Dorsolateral prefrontal cortex (tissue), 122 donors: ENCODE measurements at places on chromosomes 6 and 20.

DNA sequence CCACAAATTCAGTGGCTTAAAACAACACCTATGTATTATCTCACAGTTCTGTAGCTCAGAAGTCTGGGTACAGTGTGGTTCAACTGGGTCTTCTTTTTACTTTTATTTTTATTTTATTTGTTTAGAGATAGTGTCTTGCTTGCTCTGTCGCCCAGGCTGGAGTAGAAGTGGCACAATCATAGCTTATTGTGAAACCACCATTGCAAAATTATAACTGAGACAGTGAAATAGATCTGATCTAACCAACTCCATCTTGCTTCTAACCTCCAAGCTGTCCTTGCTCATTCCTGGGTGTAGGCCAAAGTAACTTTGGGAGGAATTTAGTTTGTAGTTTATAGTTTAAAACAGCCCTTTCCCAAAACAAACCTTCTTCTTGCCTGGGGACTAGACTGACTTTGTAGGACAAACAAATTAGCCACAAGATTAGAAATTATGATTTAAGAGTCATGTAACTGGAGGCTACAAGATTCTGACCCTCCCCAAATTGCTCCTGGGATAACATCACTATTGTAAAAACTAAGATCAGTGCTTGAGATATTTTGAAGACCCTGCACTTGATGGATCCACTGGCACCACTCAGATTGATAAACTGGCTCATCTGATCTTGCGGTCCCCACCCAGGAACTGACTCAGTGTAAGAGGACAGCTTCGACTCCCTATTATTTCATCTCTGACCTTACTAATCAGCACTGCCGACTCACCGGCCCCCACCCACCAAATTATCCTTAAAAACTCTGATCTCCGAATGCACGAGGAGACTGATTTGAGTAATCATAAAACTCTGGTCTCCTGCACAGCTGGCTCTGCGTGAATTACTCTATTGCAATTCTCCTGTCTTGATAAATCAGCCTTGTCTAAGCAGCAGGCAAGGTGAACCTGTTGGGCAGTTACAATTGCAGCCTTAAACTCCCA, 193.4 kb upstream of the CDYL start:
- DNase-seq = no peak

DNA sequence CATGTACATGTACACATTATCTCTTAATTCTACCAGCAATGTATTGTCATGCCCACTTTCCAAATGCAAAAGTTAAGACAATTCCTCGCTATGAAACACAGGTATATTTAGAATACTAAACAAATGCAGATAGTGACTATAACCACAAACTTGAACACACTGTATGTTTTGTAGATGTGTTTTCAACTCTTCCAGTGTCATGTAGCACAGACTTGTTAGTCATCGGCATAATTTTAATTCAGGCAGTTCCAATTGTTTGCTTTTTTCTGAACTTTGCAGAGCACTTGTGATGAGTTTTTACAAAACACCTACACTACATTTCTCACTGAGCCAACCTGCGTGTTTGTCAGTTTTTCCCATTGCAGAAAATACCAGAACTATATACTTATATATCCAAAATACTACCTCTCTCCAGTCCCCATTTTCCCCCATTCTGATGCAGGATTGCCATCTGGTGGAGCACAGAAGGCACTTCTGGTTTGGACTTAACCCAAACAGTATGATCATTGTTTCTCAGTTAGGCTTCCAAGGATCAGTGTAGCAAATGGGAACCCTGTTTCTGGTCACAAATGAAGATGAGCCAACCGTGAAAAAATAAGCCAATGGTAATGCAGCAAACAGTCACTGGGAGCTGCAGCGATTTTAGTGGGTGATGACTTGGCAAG, 143.4 kb downstream of the ADGRB3 start:
- DNase-seq = peak; percentile 47

DNA sequence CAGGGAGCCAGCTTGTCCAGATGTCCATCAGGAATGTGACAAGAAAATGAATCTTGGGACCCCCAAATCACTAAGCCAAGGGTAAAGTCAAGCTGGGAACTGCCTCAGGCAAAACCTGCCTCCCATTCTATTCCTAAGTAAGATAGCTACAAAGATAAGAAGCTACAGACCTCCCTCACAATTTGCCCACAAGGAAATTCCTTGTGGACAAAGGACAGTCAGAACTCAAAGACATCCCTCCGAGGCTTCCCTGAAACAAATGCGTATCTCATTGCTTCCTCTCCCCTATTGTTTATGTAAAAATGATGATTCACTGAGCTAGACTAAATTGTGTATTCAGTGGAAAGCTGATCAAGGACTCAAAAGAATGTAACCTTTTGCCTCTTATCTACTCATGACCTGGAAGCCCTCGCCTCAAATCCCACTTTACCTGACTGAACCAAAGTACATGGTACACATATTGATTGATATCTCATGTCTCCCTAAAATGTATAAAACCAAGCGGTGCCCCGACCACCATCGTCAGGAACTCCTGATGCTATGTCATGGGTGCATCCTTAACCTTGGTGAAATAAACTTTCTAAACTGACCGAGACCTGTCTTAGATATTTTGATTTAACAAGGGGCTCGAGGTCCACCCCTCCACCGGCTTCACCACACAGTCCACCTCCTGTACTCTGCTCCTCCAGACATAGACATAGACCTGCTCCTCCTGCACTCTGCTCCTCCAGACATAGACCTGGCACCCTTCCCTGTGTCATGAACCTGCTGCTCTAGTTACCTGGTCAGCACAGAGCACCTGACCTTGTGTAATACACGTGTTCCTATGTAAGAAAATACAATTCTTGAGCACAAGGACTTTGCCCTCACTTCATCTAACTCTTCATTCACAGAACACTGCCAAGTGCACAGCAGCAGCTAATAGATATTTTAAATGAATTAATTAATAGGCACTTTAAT, 81.4 kb downstream of the WDR27 start:
- no peak for DNase-seq

DNA sequence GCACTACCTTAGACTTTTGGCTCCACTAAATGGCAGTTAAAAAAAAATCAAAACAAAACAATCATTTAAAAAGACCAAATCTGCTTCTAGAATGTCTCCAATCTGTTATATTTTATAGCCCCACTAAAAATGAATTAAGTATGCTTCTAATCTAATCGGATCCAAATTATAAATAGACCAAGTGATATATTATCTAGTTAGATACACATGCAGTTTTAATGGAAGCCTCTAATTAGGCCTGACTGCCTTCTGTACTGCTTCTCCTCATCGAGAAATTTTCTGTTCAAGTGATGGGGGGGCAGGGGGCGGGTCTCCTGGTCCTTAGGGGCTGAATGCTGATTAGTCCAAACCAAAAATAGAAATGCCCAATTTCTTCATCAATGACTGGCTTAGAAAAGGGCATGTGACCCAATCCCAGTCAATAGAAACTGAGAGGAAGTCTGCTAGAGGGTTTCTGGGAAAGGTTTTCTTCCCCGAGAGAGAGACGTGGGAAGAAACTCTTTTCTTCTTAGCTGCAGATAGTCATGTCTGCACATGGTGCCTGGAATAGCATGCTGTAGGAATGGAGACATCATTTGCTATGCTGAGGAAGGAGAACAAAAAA, 6.9 kb downstream of the SESN1 start:
- DNase-seq = no peak
